ENCODE measurements at places on chromosomes 5 and 9. TPM values are rescaled to one million over a fixed set of nuclear protein-coding genes. Genes with fewer than 3 reads are reported as not detected.

GRCh38 chr9:131114084-131114535 is 11.3 kb upstream of the NUP214 start:
- DNase-seq: no peak

DNA sequence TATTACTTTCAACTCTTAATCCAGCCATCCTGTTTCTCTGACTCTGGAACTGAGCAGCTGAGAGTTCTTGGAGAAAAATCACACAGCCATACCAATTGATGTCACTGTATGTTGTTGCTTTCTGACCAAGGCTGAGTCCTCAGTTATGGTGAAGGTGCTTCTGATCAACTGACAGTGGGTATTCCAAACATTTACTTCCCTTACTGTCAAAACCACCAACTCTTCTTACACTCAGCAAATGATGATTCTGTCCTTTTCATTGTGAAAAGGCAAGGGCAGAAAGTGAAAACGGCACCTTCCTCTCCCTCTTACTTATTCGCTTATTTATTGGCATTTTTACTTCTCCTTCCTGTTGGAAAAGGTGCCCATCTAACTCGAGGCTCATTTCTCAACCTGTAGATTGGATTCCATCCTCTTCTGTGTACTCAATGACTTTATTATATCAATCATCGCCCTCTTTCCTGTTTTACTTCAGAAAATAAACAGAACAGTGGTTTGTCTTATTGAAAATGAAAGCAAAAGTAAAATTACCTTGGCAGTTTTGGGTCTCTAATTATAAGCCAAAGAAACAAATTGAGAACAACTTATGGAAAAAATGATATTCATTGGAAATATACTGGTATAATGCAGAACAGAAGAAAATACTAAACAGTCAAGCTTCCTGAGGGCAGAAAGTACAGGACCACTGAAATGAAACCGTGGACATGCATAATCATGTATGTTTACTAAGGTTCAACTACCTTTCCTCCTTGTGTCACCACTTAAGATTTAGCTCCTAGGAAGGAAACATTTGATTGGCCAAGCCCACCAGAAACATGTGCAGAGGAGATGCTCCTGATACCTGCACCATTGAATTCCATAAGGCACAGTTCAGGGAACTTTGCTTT is 104.5 kb upstream of the CHD1 start:
- no peak for DNase-seq

DNA sequence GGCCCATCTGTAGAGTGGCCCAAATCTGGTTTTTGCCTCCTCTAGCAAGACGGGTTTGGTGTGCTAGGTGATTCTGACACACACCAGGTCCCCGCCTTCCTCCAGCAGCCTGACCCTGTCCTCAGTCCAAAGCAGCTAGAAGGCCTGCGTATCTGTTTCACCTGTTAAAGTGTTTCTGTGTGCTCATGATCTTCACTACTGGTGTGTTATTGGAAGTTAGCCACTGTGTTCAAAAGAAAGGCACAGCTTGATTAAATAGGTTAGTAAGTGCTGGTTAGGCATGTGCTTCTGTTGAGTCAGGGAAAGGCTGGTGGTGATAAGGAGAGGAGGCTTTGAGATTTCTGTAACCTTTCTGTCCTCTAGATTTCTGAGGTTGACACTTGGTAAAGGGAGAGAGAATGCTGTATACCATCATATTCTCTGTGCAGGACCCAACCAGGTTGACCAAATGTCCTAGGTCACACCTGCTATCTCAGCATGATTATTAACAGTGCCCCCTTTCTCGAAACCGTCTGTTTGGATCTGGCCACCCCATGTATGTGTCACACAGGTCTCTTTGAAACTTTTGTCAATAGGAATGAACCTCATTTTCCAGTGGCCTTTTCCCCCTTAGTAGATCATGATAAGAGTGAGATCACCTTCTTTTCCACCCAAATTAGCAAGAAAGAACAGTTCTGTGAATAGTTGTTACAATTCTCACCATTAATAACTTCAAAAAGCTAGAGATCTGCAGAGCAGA is 58.8 kb downstream of the ARHGAP26 start:
- no peak for DNase-seq

Gene MARCHF3
- total RNA-seq: 0.61 TPM

Gene PCA3
- not detected for total RNA-seq

Gene DOCK8
- 15.2 TPM for total RNA-seq

Gene REEP2
- total RNA-seq: 4.5 TPM

All from Caco-2 (cell line).